ENCODE measurements at places on chromosomes 3 and 15.

DNA sequence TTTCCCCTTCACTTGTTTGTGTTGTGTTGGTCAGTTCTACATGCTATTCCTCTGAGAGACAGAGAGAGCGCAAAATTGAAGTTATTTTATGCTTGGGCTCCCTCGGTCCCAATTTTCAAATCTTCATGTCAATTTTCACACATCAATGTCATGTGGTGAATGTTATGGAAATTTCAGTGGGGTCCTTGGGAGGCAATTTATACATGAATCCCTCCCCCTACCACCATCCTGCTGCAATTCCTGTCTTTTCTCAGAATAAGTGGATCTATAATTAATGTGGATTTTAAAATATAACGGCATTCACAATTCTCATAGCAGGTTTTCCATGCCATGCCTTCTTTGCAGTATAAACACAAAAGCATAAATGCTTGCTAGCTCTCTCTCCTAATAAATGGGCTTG lies 499.9 kb downstream of the MCTP2 start:
- no peak for DNase-seq

GRCh38 chr3:67605377-67605776 lies 49.0 kb downstream of the SUCLG2 start:
- DNase-seq: no peak

GRCh38 chr3:39911465-39912309 lies 102.3 kb downstream of the MYRIP start:
- no peak for DNase-seq

DNA sequence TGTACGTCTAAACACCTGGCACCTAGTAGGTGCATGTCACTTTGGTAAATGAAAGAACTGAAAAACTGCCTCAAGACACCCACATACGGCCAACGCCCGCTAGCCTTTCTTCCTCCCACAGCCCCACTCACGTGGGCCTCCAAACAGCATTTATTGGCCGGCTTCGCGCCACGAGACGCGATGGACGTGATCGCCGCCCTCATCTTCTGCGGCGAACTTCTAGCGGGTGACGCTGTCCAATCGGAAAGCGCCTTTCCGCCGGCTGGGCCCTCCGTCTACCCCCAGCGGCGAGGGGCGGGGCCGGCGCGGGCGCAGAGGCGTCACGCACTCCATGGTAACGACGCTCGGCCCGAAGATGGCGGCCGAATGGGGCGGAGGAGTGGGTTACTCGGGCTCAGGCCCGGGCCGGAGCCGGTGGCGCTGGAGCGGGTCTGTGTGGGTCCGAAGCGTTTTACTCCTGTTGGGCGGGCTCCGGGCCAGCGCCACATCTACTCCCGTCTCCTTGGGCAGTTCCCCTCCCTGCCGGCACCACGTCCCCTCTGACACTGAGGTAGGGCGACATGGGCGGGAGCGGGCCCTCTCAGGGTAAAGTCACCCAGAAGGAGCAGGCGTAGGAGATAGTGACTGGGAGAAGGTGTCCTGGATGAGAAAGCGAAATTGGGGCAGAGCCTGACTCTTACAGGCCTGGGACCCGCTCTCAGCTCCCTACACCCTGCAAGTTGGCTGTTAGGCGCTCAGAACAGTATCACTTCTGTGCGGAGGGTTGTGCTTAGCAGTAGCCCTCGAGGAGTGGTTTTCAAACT lies at the start of gene LMLN:
LMLN (plus strand) TSS at position 327 of the 803 bp plus-strand sequence; CDS start at position 356, 29 bp downstream.
- DNase-seq: peak; percentile 91

DNA sequence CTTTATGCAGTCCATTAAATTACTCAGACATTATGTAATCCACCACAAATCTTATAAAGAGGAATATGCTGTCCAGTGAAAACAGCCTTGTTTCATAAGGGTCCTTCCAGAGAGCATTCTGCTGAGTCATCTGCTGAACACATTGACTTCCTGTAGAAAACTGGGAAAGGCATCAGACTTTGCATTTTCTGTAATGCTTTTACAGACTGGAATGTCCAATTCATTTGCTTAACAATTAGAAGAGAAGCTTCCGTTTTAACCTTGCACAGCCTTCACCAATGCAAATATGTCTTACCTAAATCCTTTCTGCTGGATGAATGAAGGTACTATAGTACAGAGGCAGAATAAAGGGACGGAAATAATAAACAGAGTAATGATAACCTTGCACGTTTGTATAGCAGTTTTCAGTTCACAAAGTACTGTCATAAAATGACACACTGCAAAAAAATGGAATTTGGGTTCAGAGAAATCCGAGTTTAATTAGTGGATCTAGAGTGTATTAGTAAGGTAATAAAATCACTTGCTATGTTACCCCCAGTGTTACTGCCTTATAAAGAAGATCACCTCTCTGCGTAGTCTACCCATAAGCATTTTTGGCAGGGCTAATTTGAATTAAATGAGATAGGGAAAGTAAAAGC lies 301.5 kb downstream of the PYDC2 start:
- DNase-seq: no peak

GRCh38 chr3:23238578-23238977 lies 35.5 kb downstream of the UBE2E2 start:
- no peak for DNase-seq

- DNase-seq: no peak
These were observed 10.3 kb downstream of the DCBLD2 start for GRCh38 chr3:98890965-98891910.

GRCh38 chr3:37985637-37986320 lies 4.8 kb upstream of the VILL start:
- no peak for DNase-seq

DNA sequence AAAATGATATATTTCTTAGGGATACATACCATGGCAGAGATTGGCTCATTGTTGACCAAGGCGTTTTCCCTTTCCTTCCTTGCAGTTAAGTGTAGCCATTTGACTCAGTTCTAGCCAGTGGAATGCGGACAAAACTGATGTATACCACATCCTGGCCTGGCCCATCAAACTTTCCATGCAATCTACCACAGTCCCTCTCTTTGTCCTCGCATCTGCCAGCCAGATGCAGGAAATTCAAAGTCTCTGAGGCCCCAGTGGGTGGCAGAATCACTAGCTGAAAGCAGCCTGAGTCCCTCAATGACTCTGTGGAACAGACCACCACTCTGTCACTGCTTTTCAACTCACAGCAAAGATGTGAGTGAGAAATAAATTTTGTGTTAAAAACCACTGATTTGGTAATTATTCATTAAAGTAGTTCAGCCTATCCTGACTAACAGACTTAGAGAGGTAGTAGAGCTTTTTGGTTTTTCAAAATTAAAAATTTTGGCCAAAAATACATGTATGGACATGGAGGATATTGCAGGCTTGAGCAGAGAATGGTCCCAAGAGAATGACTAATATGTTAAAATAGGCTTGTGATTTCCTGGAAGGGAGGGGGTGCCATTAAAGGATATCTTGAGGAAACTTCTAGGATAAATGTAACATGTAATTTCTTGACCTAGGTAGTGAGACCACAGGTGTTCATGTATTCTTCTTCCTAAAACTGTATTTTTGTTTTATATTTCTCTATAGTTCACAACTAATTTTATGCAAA lies 10.9 kb downstream of the LRRFIP2 start:
- peak; percentile 4 for DNase-seq

DNA sequence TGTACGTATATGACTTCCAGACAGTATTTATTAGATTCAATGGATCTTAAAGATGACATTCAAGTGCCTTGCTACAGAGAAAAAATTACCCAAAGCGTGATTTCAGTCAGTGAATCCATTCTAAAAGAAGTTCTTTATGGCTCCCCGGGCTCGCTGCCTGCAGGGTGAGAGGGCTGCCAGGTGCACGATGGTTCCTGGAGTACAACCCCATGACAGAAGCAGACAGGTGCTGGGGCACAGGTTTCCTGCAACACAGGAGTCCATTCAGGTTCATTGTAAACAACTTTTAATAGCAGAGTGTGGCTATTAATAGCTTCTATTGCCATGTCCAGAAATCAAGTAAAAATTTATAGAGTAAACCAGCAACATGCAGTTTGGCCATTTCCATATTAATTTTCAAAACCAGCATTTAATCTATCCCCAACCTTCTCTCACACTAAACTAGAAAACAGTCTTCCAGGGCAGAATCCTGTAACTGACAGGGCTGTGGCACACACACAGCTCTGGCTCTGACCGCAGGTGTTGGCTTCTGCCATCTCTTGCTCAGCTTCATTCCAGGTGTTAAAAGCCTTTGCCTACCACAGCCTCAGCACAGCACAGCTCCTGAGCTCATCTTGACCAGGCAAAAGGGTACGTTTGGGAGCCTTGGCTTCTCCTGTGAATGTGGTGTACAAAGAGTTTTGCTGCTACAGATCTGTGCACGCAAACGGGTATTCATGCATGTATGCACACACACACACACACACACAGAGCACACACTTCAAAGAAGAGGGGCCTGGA lies 185.9 kb downstream of the MEX3B start:
- DNase-seq: no peak

- no peak for DNase-seq
These were observed 72.4 kb upstream of the BBX start for GRCh38 chr3:107450254-107450893.

DNA sequence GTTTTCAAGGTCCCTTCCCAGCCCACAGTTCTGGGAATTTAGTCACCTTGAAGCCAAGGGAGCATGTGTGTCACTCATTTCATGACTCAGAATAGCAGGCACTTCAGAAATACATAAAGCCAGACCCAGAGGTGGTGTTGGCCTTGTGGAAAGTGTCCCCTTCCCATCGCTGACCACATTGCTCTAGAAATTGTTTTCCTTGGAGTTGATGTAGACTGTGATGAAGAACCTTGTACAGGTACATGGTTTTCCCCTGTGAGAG lies 158.8 kb downstream of the SLCO3A1 start:
- DNase-seq: no peak

DNA sequence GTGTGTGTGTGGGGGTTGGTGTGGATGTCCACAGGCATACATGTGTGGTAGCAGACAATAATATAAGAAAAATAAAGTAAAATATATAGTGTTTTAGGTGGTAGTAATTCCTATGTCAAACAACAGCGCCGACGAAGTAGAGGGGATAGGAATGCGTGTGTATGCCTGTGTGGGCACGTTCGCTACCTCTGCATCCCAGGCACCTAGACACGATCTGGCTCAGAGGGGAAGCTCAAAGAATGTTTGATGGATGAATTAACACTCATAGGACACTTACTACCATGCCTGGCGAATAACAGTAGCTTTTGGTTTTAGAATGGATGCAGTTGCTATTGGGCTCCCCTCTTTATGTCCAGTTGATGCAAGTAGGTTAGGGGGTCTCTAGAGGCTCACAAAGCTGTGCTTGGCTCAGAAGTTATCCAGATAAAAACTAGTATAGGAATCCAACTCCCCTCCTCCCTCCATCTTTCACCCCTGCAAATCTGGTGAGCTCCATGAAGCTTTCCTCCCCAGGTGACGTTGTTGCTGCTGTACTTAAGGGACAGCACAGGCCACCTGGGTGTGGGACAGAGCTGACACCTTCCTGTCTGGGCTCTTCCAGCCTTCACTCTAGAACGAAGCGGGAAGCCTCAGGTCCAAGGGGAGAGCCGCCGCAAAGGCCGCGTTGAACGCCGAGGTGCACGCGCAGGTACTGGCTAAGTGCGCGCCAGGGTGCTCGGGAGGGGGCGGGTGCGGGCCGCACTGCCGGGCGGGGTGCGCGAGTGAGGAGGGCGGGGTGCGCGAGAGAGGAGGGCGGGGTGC lies 192.6 kb upstream of the LYSMD4 start:
- peak; percentile 75 for DNase-seq

DNA sequence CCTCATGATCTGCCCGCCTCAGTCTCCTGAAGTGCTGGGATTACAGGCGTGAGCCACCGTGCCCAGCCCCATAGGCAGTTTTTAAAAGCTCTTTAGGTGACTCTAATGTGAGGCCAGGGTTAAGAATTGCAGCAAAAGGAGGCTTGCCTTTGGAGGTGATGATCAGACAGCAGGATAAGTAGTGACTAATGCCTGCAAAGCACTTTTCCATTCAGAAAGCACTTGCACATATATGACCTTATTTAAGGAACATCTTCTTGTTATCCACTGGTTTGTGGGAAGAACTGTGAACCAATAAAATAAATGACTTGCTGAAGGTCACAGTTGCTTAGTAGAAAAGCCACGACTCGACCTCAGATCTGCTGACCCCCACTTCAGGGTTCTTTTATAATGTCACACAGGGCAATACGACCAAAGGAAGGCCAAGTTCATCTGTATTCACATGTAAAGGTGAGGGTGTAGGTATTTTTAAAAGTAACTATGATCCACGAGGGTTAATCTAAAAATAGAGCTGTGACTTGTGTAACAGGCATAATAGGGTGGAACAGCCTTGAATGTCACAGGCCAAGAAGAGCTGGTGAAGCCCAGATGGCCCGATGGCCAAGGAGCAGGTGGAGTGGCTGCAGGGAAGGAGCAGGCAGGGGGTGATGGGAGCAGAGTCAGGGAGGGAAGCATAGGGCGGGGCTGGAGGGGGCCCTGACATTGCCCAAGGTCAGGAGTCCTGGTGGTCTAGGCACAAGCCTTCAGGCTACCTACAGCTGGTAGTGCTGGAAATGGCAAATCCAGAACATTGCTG lies 24.4 kb downstream of the LARP6 start:
- no peak for DNase-seq

DNA sequence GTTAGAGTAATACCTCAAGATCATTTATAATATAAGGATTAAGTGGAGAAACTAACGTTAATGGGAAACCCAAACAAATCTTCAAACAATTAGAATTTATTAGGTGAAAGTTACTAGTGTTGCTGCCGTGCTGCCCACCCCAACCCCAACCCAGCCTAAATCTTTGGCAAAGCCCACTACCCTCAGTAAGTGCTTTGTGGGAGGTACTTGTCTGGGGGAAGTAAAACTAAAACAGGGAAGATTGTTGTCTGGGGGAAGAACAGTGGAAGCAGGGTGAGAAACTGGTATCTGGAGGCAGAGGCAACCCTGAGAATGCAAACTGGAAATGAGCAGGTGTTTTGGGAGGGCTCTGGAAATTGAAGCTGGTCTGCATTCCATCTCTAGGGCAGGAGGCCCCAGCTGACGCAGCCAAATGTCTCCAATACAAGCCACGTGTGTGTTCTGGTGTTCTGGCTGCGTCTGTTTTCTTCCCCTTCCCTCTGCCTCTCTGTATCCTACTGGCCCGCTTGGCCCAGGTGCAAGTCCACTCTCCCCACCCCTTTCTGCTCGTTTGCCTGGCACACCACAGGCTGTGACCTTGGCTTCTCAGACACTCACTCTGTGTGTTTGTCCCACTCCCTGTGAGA lies 32.7 kb downstream of the FEM1B start:
- DNase-seq: no peak

GRCh38 chr3:170865209-170866094 lies 4.5 kb downstream of the RPL22L1 start:
- no peak for DNase-seq

Measured in CD8-positive, alpha-beta T cell (primary cell).